ENCODE measurements at places on chromosomes 11 and 22.

DNA sequence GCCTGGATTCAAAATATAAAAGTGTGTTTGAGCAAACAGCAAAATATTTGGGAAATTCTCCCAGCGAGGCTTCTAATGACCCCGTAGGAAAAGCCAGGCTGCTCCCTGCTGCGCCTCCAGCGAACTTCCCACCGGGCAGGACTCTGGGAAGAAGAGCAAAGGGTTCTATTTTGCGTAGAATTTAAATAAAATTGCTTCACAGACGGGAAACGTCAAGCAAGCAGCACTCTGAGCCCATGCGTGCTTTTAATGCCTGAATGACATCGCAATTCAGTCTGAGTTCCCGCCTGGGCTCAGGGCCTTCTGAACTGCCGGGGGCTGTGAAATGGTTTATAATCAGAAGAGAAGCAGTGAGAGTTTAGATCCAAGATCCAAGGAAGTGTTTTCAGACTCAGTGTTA is 775.1 kb downstream of the BRD1 start:
- H3K27me3 ChIP-seq: peaks cover 8% of the 10 kb centered on the region
- no peaks in the 10 kb centered on the region for H3K36me3 ChIP-seq
- H3K4me1 ChIP-seq: no peaks in the 10 kb centered on the region
- no peak overlapping the region for H3K27ac ChIP-seq
- peak overlapping the region; percentile 18 for H3K4me3 ChIP-seq

DNA sequence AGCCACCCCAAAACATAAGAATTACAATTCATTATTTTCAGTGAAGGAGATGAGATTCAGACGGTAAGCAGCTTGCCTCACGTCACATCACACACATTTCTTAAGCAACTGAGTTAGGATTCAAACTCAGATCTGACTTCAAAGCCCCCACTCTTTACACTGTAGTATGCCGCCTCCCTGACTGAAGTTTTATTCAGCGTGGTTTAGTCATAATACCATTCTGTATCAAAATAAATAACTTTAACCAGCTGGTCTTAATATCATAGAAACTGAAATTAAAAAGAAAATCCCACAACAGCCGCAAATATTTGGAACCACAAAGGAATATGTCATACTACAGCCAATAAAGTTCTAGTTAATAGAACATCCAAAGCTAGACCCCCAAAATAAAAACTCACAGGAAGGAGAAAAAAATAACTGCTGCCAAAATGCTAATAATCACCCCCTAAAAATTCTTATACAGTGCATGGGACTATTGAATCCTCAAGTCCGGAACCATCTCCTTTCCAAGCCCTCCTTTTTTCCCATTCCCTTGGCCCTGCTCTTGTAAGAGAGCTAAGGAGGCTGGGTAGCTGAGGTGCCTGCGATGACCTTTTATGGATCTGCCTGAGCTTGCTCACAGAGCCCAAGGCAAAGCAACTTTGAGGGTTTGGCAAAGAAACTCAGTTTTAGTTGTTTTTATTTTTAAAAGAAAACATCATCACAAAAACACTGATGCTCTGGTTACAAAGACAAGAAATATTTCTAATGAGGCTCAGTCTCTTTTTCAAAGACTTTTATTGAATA is 334.5 kb downstream of the TTC28 start:
- no peaks in the 10 kb centered on the region for H3K4me1 ChIP-seq
- DNase-seq: peak; percentile 9
- no peaks in the 10 kb centered on the region for H3K36me3 ChIP-seq
- H3K27me3 ChIP-seq: no peaks in the 10 kb centered on the region
- no peak overlapping the region for H3K4me3 ChIP-seq
- no peak overlapping the region for H3K27ac ChIP-seq

DNA sequence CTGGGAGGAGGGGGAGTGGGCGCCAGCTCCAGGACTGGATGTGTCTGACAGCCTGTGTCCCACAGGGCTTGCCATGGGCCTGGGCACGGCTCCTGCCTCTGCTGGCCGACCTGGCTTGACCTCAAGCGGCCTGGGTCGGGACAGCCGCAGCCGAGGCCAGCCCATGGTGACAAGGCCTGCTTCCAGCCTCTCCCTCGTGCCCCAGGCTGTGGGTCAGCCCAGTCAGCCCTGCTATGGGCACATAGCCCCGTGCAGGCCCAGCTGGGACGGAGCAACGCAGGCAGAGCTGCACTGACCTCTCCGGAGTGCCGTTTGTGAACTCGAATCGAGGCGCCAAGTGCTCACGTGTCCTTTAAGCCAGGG is 17.9 kb downstream of the OSBPL5 start:
- peak overlapping the region; percentile 35 for H3K27ac ChIP-seq
- no peak overlapping the region for H3K4me3 ChIP-seq
- no peaks in the 10 kb centered on the region for H3K36me3 ChIP-seq
- no peaks in the 10 kb centered on the region for H3K4me1 ChIP-seq
- DNase-seq: no peak

GRCh38 chr22:27480487-27480886 is 321.1 kb downstream of the MN1 start:
- no peak for DNase-seq
- H3K36me3 ChIP-seq: no peaks in the 10 kb centered on the region
- H3K4me1 ChIP-seq: no peaks in the 10 kb centered on the region
- H3K4me3 ChIP-seq: no peak overlapping the region

GRCh38 chr11:24386546-24387397 is 110.1 kb upstream of the LUZP2 start:
- DNase-seq: no peak
- H3K27me3 ChIP-seq: no peaks in the 10 kb centered on the region
- H3K27ac ChIP-seq: no peak overlapping the region
- H3K4me3 ChIP-seq: no peak overlapping the region
- no peaks in the 10 kb centered on the region for H3K4me1 ChIP-seq

DNA sequence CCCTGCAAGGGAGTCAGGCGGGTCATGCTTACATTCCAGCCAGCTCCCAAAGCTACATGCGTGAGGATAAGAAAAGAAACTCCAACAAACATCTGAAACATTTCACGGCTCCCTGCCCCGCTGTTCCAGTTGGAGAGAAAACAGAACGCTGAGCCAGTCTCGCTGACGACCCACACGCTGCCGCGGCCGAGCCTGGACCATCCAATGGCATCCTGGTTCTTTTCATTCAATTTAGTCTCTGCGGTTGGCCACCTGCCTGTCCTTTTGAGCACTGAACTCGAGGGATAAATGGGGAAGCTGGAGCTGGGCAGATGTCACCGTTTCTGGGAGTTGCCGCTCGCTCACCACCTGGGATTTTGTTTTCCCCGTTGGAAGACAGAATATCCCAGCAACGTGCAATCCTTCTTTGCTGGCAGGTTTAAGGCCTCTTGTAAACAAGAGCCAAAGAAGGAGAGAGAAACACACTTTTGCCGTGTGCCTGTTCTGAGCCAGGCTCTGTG is 45.3 kb upstream of the SHISAL1 start:
- H3K4me3 ChIP-seq: no peak overlapping the region
- DNase-seq: no peak
- H3K27me3 ChIP-seq: no peaks in the 10 kb centered on the region
- H3K36me3 ChIP-seq: no peaks in the 10 kb centered on the region
- peak overlapping the region; percentile 10 for H3K27ac ChIP-seq

DNA sequence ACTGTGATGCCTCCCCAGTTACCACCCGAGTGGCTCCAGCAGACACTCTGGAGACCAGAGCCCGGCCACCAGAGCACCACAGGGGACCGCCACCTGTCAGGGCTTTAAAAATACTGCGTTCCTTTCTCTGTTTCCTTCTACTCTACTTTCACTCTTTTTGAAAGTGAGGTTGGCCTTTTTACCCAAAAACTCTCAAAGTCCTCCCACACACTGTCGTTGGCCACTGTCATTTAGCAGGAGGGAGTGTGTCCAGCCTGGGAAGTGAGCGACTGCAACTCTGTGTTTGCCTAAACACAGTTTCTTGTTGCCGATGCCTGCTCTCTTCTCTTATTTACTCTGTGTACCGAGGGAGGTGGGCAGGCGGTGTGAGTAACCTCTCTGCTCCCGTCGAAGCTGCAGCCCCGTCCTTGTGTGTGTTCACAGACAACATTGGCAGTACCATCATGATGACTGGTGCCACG is 90.8 kb upstream of the CLDN5 start:
- no peak for DNase-seq
- no peaks in the 10 kb centered on the region for H3K4me1 ChIP-seq

DNA sequence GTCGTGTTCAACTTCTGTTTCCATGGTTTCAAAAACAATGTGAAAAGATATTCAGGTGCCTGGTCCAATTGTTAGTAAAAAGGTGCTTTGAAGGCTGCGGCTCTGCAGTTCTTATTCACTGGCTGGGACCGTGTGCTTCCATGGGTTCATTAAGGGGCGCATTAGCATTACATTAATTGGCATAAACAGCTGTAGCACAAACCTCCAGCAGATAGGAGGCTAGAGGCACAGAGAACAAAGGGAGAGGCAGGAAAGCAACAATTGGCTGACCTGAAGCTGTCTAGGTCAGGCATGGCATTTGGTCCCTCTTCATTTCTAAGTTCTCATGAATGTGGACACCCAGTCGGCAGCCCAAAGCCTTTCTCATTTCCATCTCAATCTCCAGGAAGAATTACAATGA is 16.6 kb downstream of the PAK1 start:
- no peaks in the 10 kb centered on the region for H3K27me3 ChIP-seq
- DNase-seq: no peak
- no peak overlapping the region for H3K27ac ChIP-seq
- H3K36me3 ChIP-seq: no peaks in the 10 kb centered on the region
- no peaks in the 10 kb centered on the region for H3K4me1 ChIP-seq

DNA sequence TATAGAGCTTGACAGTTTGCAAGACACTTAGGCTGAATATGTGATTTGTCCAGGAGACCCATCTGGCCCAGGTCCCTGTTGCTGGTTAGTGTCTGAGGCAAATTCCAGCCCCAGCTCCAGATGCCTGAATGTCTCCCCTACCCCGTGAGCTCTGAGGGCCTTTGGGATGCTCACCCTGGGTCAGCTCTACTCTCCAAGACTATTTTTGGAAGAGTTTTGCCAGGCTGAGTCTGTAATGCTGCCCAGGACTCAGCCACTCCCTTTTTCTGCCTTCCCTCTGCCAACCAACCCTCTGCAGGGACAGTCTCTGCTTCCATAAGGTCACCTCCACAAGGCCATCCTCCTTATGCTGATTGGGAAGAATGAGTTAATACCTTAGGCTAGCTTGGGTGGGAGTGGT is 66.3 kb downstream of the CABIN1 start:
- no peak overlapping the region for H3K4me3 ChIP-seq
- H3K36me3 ChIP-seq: no peaks in the 10 kb centered on the region
- DNase-seq: no peak
- no peak overlapping the region for H3K27ac ChIP-seq
- H3K4me1 ChIP-seq: no peaks in the 10 kb centered on the region

GRCh38 chr22:33807470-33807869 is 112.8 kb downstream of the LARGE1 start:
- no peak overlapping the region for H3K27ac ChIP-seq
- H3K4me1 ChIP-seq: peaks cover 9% of the 10 kb centered on the region
- DNase-seq: no peak
- H3K4me3 ChIP-seq: no peak overlapping the region

GRCh38 chr11:17161515-17161914 is 46.3 kb downstream of the PIK3C2A start:
- H3K4me3 ChIP-seq: no peak overlapping the region
- no peaks in the 10 kb centered on the region for H3K27me3 ChIP-seq
- DNase-seq: no peak
- no peaks in the 10 kb centered on the region for H3K36me3 ChIP-seq

- no peaks in the 10 kb centered on the region for H3K27me3 ChIP-seq
- H3K4me1 ChIP-seq: no peaks in the 10 kb centered on the region
Measured at GRCh38 chr11:13440100-13440855, 22.7 kb downstream of the BTBD10 start.

DNA sequence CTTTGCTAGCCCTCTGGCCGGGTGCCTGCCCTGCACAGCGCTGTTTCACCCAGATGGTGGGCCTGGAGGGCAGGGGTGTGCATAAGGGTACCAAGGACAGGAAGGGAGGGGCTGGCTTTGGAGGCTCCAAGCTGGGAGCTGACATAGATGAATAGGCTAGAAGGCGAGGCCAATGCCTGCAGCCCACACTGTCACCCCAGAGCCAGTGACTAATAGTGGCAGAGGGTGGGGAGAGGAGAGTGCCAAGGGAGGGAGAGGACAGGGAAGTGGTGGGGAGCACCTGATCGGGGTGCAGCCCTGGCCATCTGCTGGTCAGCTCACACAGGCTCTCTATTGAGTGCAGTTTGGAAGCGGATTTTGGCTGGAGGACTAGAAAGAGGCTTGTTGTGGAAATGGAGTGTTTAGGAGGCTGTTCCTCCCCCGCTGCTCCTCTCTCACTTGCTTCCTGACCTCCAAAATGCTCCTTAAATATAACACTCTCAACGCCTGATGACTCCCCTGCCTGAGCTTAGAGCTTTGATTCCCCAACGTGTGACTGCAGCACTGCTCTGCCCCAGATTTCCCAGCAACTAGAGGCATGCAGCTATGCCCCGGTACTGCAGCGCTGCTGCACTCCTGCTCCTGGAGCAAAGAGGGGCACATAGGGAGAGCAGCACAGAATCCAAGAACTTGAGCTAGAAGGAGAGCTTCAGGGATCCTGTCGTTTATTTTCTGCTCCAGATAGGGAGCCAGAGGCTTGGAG is 89.2 kb downstream of the GRAMD1B start:
- no peak overlapping the region for H3K4me3 ChIP-seq
- no peak overlapping the region for H3K27ac ChIP-seq
- H3K4me1 ChIP-seq: no peaks in the 10 kb centered on the region
- H3K36me3 ChIP-seq: no peaks in the 10 kb centered on the region

DNA sequence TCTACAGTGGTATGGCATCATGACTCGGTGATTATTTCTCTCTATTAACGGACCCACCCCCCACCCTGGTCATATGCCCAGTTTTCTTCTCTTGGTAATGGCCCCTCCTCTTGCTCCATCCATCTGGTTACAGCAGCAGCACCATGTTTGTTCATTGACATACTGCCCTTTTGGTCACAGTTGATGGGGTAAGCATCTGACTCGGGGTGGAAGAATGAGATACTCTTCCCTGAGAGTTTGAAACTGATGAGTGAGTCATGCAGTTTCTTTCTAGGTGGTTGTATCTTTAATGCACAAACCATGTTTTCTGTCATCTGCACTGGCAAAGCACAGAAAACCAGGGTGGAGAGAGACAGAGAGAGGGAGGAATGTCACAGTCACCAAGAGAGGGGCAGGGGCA is 126.0 kb downstream of the SYN3 start:
- H3K27me3 ChIP-seq: no peaks in the 10 kb centered on the region
- no peaks in the 10 kb centered on the region for H3K36me3 ChIP-seq
- no peak overlapping the region for H3K4me3 ChIP-seq
- H3K27ac ChIP-seq: no peak overlapping the region
- DNase-seq: no peak

DNA sequence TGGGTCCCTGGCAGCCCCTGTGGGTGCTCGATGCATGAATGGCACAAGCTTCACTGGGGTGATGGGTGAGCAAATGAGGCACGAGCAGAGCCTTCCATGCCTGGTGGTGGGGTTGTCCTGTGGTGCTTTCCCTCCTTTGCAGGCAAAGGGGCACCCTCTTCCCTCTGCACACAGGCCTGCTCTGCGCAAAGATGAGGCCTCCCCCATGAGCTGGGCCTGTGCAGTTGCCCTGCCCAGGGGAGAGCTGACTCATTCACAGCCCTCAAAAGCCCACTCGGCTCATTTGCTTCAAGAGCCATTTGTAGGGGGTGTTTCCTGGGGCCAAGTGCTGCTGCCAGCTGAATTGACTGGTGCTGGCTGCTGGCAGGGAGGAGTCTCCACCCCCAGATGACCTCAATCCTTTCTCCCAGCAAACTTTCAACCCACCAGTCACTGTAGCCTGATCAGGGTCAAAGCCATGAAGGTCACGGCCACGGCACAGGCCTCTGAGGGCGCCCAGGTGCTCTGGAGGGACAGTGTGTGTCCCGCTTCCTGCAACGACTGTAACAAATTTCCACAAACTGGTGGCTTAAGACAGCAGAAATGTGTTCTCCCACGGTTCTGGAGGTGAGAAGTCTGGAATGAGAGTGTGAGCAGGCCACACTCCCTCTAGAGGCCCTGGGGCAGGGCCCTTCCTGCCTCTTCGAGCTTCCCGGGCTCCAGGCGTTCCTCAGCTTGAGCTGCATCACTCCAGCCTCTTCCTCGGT is 48.8 kb upstream of the ANO1 start:
- H3K27me3 ChIP-seq: no peaks in the 10 kb centered on the region
- no peak for DNase-seq
- no peaks in the 10 kb centered on the region for H3K4me1 ChIP-seq
- H3K36me3 ChIP-seq: no peaks in the 10 kb centered on the region

Data from prostate gland (tissue), 2 donors.